EL (cell line): ENCODE measurements at places on chromosomes 5 and 9.

GRCh38 chr9:122402403-122402871 lies 31.6 kb downstream of the PTGS1 start:
- peak; percentile 97 for DNase-seq

GRCh38 chr9:127734247-127734746 lies 797 bp downstream of the TOR2A start:
- no peak for DNase-seq

- no peak for DNase-seq
Observed at GRCh38 chr5:143428738-143429420, 25.4 kb upstream of the NR3C1 start.

GRCh38 chr9:73152543-73152844 lies 829 bp downstream of the ANXA1 start:
- DNase-seq: peak; percentile 81

DNA sequence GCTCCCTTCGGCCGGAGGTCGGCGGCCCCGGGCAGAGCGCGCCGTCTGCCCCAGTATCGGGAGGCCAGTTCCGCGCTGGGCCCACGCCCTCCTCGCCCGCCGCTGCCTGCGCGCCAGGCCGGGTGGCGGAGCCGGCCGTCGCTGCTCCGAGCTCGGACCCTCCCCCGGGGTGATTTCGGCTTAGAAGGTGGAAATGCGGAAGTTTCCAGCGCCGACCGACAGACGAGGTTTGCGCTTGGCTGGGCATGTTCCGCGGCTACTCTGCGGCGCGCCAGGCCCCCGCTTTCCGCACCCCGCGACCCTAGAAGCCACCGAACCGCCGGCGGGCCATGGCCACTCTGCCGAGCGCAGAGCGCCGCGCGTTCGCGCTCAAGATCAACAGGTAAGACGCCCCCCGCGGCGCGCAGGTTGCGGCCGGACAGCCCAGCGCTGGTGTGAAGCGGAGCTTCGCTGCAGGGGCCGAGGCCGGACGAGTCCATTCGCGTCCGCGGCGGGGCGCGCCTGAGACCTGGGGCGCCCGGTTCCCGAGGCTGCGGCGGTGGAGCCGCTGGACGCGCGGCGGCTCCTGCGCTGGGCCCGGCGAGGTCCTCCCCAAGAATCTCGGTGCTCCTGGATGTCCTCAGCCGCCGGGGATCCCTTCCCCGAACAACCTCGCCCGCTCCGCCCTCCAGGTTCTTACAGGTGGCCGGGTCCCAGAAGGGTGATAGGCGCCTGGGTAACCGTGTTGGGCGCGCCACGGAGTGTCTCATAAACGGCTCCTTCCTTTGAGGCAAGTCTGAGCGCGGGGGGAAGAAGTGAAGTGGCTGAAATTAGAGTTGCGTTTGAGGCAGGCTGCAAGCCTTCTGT lies at the start of gene DOCK8:
Gene DOCK8 (plus strand): TSS at position 218 of the 846 bp plus-strand sequence. CDS start 112 bp downstream, at position 330.
- peak; percentile 34 for DNase-seq

- DNase-seq: no peak
Observed at GRCh38 chr9:117720066-117720465, 15.9 kb downstream of the TLR4 start.

- peak; percentile 73 for DNase-seq
Observed at GRCh38 chr5:106397700-106398099, 1273.0 kb downstream of the EFNA5 start.

- DNase-seq: peak; percentile 21
Observed at GRCh38 chr5:147093138-147093537, 141.7 kb upstream of the STK32A start.

DNA sequence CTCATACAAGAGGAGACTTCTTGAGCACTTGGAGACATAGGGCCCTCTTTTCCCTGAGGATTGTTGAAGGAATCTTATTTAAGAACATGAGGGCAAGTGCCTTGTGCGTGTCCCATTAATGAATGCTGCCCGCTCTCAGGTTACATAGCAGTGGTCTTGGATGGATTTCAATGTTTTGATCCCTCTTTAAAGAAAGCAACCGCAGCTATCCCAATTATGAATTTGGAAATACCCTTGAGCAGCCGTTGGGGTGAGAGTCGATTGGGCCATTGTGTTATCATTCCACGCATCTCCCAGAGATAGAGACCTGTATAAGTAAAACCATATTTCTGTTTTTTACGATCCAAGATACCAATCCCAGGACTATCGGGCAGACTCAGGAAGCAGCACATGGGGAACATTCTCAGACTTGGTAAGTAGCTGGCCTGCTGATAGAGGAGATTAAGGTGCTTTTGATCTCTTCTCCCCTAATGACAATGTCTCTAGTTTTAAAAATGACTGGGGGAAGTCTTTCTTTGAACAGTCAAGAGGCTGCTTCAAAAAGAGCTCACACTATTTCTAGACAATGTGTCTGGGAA lies 145.3 kb downstream of the MACROH2A1 start:
- no peak for DNase-seq

DNA sequence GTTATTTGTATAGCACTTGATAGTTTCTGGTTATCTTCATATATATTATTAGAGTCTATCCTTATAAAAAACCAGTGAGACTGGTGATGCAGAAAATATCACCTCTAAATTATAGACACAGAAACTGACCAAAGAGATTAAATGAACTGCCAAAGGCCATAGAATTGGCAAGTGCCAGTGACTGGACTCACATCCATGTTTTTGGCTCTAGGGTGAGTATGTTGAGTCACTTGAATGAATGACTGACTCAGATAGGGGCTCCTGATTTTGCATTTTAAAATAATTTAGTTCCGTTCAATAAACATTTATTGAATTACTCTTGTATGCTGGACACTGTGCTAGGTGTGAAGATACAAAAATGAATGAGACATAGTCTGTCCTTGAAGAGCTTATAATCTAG lies 70.7 kb downstream of the NR2F1 start:
- no peak for DNase-seq

DNA sequence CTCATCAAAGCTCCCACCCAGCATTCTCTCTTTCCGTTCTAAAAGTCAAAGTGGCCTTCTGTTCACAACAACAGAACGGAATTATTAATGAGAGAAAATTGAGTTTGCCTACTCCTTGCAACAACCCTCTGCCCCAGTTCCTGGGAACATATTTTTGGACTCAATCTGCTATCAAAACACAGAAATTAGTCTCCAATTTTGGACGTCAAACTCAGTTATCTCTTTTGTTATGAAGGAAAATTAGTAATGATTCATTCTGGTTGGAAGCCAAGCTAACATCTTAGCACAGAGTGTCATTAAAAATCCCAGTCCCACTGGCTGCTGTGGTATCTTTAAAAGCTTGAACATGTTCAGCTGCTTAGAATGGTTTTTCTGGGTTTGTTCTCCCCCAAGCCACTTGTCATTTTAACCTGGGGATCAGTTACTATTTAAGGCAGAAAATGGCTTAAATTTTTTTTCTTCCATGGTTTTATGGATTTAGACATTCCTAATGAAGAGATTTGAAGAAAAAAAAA lies 343.2 kb downstream of the TRIM32 start:
- no peak for DNase-seq

DNA sequence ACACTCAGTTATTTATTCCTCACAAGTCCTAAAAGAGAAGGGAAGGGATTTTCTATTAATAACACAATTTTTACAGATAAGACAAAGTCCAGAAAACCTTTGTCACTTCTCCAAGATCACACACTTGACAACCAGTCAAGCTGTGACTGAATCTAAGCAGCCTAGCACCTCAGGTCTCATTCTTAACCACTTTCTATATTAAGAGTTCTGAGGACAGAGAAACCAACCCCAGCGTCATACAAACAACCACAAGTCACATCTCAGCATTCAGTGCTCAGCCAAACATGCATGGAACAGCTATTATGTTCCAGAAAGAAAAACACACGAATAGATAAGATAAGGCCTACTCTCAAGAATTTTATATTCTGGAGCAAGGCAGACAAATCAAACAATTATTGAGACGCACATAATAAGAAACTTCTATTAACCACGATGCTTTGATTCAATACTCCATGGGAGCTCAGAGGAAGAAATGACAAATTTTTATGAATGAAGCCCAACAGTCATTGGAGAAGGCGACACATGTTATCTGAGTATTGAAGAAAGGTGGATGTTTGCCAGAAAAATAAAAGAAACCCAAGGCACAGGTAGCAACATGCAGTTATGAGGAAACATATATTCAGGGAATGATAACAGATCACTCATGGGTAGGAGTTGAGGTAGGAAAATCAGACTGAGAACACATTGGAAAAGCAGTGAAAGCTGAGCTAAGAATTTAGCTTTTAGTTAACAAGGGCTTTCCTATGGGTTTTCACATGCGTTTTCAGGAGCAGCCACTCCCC lies 113.1 kb downstream of the HTR4 start:
- DNase-seq: no peak

DNA sequence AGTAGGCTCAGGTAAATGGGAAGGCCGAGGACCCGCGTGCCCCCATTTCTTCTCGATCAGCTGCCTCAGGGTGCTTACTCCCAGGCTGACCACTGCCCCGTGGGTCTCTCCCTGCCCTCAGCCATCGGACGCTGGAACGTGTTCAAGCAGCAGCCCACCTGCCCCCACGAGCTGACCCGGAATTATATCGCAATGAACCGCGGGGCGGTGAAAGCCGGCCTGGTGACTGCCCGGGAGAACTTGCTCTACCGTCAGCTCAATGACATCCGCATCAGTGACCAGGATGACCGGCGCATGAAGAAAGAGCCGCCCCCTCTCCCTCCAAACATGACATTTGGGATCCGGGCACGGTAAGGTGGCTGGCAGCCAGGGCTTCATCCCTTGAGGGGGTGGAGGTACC lies 83.2 kb upstream of the BARHL1 start:
- DNase-seq: no peak

GRCh38 chr5:73135429-73136054 lies 15.2 kb downstream of the TMEM171 start:
- DNase-seq: peak; percentile 69

GRCh38 chr5:26955161-26955560 lies 83.2 kb downstream of the CDH9 start:
- no peak for DNase-seq

DNA sequence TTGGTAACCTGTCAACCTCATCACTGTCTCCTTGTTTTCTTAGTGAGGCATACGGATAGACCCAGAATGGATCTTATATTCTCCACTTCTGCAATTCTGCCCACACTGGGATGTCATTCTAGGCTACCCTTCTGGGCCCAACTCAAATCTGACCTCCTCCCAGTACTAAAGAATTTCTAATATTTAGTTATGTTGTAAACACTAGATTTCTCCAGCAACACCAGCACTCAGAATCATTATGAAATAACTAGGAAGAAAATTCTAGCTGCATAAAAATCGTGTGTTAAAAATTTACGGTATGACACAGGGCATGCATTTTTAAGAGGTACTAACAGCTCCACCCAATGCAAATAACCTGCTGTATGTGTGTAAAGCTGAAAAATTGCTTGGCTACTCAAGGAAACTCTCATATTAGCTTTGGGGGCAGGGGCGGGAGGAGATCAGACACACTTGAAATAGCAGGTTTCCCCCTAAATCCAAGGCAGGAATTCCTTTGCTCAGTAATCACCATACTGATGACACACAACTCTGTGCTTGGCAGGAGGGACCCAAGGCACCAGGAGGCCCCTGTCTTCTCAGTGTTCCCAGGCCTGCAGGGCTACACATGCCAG lies 27.3 kb downstream of the MACROH2A1 start:
- peak; percentile 81 for DNase-seq

GRCh38 chr5:134444941-134445471 lies 33.3 kb upstream of the CDKN2AIPNL start:
- no peak for DNase-seq

DNA sequence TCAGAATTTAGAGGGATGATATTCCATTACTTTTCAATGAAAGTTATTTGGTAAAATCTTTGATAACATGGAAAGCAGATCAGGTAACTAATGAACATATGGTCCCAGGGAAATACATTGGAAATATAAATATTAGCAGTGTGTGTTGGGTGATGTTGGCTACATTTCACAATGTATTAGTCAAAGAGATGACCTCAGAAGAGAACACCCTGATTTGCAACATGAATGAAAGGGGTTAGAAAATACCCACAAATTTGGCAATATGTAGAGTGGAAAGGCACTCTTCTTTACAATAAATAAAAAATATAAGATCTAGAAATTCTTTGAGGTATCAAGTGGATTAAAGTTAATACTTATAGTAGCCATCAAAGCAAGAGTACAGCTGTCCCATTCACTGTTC lies 606.7 kb downstream of the PSAT1 start:
- DNase-seq: peak; percentile 54

GRCh38 chr5:50749181-50749580 lies 82.7 kb downstream of the PARP8 start:
- no peak for DNase-seq

GRCh38 chr5:137146402-137146890 lies 352.7 kb downstream of the SPOCK1 start:
- peak; percentile 97 for DNase-seq

GRCh38 chr9:31140316-31140715 lies 1244.1 kb upstream of the ACO1 start:
- DNase-seq: no peak

GRCh38 chr5:130138406-130139045 lies 234.3 kb downstream of the CHSY3 start:
- DNase-seq: no peak

GRCh38 chr9:37301042-37301853 lies 121.2 kb upstream of the GRHPR start:
- DNase-seq: no peak

DNA sequence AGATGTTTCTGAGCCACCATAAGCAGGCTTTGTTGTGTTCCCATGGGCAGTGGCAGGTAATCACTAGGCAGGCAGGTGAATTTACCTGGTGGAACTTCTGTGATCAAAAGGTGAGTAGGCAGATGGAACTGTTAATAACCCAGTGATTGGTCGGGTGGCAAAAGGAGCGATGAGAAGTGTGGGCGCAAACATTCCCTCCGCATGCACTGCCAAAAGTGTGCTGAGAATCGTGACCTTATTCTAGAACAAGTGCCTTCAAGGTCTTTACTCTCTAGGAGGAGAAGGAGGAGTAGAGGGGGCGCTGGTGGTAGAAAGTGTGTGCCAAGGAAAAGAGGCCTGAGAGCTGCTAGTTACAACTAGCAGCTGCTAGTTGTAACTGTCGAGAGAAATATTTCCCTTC lies 3.3 kb downstream of the OTULINL start:
- no peak for DNase-seq

- DNase-seq: no peak
Observed at GRCh38 chr5:94080390-94080789, 339.0 kb upstream of the POU5F2 start.

GRCh38 chr9:19284729-19285128 lies 54.2 kb downstream of the DENND4C start:
- DNase-seq: no peak

GRCh38 chr9:86263876-86264275 lies 4.4 kb upstream of the C9orf153 start:
- DNase-seq: no peak

- peak; percentile 25 for DNase-seq
Observed at GRCh38 chr5:154713615-154714125, 41.5 kb upstream of the LARP1 start.

DNA sequence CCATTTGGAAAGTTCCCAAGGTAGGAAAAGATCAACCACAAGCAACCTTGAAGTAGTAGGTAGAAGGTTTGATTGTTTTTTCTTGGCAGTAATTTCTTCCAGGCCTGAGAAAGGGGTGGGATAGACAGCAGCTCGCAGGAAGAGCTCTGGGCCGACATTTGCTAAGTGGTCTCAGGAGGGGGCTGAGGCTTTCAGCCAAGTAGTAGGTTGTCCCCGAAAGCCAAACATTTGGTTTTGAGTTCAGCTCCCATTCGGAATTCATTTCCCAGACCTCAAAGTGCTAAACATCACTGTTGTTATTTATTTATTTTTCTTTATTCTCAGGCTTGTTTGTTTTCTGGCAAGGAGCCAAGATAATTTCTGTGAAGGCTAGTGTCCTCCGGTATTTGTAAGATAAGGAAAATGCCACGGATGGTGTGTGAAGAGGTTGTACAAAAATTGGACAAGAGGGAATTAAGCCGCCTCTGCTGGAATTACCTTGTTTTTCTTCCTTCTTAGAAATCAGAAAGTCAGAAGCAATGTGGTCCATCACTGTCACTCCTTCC lies 112.1 kb downstream of the KIF4B start:
- no peak for DNase-seq
